ENCODE measurements at places on chromosomes 5 and 9. TPM values are rescaled to one million over a fixed set of nuclear protein-coding genes. Genes with fewer than 3 reads are reported as not detected.

Gene INSL4
- not detected for total RNA-seq

DNA sequence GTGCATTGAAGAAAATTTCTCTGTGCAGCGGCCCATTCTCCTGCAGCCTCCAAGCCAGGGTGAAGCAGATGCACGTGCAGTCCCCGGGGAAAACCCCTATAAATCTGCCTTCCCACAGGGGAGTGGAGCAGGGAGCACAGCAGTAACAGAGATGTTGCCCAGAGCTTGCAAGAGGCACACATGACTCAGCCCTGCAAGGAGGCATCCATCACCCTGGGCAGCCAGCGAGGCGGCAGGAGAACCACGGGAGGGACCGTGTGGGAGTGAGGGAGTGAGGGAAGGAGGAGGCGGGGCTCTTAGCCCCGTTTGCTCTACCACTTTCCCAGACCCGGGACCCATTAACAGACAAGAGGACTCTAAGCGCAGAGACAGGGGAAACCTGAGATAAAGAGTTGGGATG lies 96.2 kb upstream of the ARAP3 start:
- DNase-seq = no peak

Gene ARHGEF37
- 22.3 TPM for total RNA-seq

DNA sequence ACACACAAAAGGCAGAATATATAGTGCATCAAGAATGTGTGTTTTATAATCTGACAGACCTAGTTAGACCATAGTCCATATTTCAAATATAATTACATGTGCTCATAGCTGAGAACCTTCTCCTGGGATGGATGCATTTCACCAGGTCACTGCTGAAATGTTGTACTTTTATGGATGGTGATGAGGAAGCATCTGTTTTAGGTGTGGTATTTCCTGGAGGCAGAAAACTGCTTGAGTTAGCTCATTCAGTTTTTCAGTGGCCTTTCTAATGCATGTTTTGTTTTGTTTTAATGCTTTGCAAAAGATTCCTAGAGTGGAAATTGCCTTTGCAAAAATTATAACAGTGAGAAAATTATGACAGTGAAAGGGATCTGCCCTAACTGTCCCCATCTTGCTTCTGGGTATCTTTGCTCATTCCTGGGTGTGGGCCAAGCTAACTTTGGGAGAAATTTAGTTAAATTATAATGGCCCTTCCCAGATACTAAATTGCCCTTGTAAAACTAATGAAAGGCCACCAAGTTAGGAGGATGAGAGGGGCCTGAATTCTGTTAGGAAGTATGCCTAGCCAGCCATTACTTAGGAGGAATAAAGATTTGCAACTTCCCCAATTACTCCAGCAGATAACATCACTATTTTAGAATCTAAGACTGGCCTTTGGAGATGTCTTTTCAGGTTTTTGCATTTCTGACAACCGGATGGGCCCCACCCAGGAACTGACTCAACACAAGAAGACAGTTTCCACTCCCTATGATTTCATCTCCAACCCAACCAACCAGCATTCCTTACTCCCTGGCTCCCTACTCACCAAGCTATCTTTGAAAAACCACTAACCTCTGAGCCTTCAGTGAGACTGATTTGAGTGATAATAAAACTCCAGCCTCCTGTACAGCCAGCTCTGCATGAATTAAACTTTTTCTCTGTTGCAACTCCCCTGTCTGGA lies 7.0 kb upstream of the IL12B start:
- DNase-seq = no peak

- DNase-seq = no peak
Measured at GRCh38 chr5:24183981-24184380, 460.8 kb downstream of the CDH10 start.
